ENCODE measurements at places on chromosomes 1 and 21.

- no peak for DNase-seq
Measured at GRCh38 chr1:238264951-238265350, 374.2 kb upstream of the ZP4 start.

GRCh38 chr1:78101514-78101913 lies 55.7 kb downstream of the GIPC2 start:
- DNase-seq = no peak

DNA sequence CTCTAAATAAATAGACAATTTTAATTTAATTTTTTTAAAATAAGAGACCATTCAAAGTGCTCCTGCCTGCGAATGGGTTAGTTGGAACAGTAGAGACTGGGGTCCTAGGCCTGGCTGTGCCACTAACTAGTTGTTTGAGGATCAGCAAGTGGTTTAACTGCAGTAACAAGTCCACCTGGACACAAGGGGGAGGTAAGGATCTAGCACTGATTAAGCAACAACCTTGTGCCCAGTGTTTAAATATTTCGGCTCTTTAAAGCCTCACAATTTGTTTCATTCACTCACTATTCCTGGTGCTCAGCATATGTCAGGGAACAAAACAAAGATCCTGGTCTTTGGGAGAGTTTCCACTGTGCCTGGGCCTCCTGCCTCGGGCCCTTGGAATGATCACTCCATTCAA lies 1.6 kb upstream of the AGT start:
- no peak for DNase-seq

- DNase-seq = no peak
Measured at GRCh38 chr1:201713086-201713810, 115.7 kb upstream of the IPO9 start.

DNA sequence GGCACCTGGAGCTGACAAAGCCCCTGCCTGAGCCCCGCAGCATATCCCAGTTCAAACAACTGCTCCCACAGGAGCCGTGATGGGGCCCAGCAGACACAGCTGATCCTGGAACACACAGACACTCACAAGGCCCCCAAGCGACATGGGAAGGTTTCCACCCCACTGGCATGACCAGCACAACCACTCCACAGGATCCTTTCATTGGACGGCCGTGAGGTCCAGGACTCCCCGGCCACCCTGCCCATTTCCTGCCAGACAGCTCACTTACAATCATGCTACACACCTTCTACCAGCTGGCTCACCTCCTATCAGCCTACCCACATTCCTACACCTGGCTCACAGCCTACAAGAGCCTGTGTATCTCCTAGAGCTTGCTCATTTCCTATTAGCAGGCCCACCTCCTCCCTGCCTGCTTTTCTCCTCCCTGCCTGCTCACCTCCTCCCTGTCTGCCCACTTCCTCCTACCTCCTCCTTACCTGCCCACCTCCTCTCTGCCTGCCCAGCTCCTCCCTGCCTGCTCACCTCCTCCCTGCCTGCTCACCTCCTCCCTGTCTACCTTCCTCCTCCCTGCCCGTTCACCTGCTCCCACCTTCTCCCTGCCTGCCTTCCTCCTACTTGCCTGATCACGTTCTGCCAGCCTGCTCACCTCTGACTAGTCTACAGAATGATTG lies 73.9 kb downstream of the MATN1 start:
- DNase-seq = no peak

GRCh38 chr1:30316056-30316455 lies 407.3 kb downstream of the MATN1 start:
- no peak for DNase-seq

DNA sequence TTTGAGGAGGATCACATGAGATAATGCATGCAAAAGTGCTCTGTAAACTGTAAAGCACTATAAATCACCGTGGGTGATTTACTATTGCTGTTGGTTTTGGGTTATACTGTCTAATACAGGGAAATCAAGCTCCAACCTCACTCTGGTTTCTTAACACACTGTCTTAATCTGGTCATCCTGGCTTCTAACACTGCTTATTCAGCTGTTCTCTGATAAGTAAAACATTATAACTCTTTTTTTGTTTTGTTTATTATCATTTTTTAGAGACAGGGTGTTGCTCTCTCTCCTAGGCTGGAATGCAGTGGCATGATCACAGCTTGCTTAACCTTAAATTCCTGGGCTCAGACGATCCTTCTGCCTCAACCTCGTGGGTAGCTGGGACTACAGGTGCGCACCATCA lies 21.9 kb upstream of the LSM10 start:
- DNase-seq = no peak

GRCh38 chr1:173857363-173857917 lies 10.3 kb downstream of the GAS5 start:
- no peak for DNase-seq

DNA sequence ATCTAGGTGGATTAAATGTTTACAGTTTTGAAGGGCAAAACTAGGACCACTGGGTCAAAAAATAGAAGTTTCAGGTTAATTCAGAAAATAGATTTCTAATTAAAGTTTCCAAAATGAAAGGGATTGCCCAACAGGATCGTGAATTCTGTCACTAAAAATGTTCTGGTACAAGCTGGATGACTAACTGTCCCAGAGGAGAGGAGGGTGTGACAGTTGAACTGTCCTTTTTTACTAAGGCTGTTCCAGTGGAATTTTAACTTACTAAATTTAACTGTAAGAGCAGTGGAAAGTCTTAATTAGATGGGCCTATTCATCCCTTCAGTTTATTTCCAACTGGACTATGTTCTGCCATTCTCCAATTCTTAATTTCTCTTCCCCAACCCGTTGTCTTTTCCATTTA lies 7.2 kb downstream of the SNX7 start:
- no peak for DNase-seq

DNA sequence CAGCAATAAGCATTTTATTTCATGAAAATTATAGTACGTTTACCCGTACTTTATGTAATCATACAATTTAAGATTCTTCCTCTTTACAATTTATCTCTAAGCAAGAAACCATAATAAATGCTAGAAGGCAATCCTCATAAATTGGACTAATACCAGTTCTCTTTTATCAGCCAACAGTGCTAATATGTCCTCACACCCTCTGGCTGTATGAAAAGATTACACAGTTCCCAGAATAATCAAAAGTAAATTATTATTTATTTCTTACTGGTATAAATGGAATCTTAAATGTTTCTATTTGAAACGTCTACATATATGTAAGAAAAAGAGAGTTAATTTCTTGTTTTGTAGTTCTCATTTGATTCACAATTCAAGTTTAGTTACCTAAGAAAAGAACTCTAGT lies 3.1 kb upstream of the CDKN2C start:
- no peak for DNase-seq

- no peak for DNase-seq
Measured at GRCh38 chr1:198936371-198937083, 297.7 kb downstream of the PTPRC start.

Measured in right renal cortex interstitium (tissue), 3 donors.